Activated effector memory CD4-positive, alpha-beta T cell treated with anti-CD3 and anti-CD28 coated beads, Interleukin-2, amount 50 U/mL, for 16 hours (primary cell): ENCODE measurements at places on chromosomes 6 and 20.

- DNase-seq = no peak
These were observed 34.9 kb downstream of the GMPR start for GRCh38 chr6:16273256-16273655.

DNA sequence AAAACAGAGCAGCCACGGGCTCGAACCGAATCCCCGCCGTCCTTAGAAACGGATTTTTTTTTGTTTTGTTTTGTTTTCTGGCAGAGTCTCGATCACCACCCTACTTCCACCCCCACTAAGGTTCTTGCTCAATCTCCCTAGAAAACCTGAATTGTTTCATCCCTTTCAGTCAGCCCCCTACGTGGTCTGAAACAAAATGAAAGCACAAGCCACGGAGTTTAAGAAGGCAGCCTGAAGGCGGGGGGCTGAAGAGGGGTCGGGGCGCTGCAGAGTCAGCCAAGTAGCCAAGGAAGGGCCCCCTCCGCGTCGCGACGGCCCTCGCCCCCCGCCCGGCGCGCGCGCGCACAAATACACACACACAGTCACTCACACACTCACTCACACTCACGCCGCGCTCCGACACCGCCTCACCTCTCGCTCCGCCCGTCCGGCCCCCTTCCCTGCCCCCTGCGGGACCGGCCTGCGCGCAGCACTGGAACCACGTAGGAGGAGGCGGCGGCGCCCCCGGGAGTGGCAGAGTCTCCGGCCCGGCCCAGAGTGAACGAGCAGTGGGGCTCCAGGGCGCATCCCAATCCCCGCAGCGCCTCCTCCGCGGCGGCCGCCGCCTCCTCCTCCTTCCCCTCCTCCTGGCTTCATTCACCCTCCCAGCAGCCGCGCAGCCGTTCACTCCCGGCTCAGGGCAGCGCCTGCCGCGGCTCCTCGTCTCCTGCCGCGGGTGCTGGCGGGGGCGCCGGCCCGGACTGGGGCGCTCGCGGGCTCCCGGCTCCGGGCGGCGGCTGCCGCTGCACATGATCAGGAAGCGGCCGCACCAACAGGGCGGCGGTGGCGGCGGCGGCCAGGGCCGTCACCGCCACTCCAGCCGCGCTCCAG lies 1.4 kb downstream of the ATXN1 start:
- peak; percentile 92 for DNase-seq

DNA sequence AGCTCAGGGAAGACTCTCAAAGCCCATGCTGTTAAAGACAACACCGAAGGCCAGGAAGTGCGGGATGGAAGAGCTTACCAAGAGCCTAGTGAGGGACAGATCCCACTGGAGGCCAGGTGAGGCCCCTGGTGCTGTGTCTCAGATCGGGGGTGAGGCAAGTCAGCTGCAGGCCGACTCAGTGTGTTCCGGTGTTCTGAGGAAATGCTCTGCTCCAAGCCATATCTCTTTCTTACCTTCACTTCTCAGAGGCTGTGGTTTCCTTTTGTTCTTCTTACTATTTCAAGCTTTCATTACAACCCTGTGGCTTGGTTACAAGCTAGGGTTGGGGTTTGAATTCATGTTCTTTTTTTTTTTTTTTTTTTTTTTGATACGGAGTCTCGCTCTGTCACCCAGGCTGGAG lies 114.3 kb upstream of the ZFP64 start:
- DNase-seq = no peak

DNA sequence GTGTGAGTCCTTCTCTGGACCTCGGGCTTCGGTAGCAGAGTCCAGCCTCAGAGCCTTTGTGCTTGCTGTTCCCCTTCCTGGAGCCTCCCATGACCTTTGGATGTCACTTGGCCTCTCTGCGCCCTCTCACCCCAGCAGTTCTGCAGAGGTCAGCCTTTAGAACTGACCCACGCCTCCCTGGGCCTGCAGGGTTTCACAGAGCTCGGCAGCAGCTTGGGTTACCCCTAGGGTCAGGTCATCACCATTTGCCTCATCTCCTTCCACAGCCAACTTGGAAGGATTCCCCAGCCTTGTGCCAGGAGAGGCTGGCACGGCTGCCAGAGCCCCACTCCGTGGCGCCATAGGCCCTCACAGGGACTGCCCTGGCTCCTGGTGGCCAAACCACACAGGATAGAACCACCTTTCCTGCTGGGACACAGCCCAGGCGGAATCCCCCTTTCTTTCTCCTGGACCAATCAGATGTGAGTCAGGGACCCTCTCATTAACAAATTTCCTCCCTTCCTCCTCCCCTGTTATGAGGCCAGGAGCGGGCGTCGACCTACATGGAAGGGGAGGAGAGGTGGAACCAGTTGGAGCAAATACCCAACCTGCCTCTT lies 13.9 kb upstream of the SIRPA start:
- DNase-seq = no peak

DNA sequence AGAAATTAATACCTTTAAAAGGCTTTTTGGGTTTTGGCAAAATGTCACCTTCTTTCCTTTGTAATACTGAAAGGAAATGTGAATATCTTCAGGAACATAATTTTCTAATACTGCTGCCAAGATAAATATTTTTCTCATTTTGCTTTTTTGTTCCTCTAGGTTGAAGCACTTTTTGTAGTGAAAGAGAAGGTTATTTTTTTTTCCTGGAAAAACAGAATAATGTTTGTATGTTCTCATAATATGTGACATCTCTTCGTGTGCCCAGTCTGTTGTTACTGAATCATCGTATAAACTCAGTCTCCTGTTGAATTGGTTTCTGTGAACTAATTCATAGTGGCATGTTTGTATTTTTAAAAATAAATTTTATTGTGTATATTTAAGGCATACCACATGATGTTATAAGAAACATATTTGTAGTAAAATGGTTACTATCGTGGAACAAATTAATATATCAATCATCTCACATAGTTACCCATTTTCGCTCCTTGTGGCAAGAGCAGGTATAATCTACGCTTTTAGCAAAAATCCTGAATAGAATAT lies 74.4 kb downstream of the SH3BGRL2 start:
- no peak for DNase-seq

DNA sequence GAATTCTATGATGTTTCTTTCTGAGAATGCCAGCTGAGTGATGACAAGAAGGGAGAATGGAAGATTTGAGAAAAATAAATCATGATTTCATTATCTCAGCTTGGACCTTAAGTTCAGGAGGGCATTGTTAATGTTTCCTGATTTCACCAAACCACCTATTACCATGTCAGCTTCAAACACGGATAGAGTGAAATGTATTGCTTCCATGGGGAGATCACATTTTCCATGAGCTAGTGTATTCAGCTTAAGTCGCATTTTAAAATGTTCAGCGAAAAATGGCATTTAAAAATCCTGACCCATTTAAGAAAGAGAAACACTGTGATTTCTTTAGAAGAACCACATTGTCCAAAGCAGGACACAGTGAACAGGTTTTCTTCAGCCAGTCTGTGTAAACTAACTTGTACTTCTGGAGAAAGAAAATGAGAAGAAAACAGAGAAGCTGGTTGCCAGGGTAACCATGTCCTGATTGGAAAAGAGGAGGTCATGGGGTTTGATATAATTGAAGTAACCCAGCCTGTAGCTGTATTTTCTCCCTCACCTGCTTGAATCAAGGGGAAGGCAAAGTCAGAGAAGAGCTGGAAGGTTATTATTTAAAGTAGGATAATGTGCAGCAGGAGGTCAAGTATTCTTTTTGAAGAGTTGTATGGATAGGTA lies 684.1 kb upstream of the NRSN1 start:
- no peak for DNase-seq

DNA sequence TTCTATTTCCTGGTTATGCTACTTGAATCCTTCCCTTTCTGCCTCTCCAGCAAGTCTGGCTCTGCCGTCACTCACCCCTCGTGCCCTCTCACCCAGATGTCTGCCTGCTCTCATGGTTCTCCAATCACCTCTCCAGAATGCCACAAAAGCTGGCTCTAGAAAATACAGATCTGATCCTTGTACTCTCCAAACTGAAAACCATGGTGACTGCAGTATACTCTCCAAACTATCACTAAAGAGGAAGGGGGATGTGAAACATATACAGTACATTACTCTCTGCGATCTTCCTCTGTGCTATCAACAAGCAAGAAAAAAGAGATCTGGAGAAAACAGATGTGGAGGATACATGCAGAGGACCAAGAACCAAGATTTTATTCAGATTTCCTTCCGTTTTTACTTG lies 91.1 kb downstream of the ATXN1 start:
- DNase-seq = no peak

GRCh38 chr6:93165850-93166430 lies 253.4 kb downstream of the EPHA7 start:
- no peak for DNase-seq

- no peak for DNase-seq
These were observed 114.8 kb downstream of the MOXD1 start for GRCh38 chr6:132286298-132287019.

DNA sequence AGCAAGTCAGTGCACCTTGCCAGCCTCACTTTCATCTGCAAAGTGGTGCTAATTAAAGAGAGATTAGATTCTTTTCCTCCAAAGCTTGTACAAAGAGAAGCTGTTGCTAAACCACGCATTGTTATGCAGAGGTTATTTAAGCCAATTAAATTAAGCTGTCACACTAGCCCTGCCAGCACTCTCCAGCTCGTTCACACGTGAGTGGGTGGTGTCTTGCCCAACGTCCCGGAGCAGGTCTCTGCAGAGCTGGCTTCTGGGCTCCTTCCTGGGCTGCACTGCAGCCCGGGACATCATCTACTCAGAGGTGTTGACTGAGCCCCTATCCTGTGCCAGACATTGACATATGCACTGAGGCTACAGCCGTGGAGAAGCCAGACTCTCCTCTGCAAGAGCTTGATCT lies 401.6 kb upstream of the SULF2 start:
- no peak for DNase-seq

- DNase-seq = no peak
These were observed 241.6 kb downstream of the PTPRK start for GRCh38 chr6:128278836-128279235.

GRCh38 chr6:46296586-46296985 lies 125.8 kb upstream of the ENPP5 start:
- DNase-seq = no peak

- no peak for DNase-seq
These were observed 51.0 kb upstream of the TFAP2A start for GRCh38 chr6:10465629-10466499.

- DNase-seq = no peak
These were observed 246.8 kb upstream of the STXBP5 start for GRCh38 chr6:146957181-146958093.

DNA sequence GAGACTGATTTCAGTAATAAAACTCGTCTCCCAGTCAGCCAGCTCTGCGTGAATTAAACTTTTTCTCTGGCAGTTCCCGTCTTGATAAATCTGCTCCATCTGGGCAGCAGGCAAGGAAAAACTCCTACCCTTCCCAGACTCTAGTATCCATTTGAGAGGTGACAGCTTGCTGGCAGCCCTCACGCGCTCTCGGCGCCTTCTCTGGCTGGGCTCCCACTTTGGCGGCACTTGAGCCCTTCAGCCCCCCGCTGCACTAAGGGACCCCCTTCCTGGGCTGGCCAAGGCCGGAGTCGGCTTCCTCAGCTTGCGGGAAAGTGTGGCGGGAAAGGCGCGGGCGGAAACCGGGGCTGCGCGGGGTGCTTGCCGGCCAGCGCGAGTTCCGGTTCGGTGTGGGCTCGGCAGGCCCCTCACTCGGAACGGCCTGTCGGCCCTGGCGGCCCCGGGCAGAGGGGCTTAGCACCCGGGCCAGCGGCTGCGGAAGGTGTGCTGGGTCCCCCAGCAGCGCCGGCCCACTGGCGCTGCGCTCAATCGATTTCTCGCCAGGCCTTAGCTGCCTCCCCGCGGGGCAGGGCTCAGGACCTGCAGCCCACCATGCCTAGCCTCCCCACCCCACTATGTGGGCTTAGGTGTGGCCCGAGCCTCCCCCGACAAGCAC lies 21.8 kb upstream of the GMPR start:
- no peak for DNase-seq

GRCh38 chr20:60024801-60025200 lies 66.6 kb downstream of the CDH26 start:
- no peak for DNase-seq

DNA sequence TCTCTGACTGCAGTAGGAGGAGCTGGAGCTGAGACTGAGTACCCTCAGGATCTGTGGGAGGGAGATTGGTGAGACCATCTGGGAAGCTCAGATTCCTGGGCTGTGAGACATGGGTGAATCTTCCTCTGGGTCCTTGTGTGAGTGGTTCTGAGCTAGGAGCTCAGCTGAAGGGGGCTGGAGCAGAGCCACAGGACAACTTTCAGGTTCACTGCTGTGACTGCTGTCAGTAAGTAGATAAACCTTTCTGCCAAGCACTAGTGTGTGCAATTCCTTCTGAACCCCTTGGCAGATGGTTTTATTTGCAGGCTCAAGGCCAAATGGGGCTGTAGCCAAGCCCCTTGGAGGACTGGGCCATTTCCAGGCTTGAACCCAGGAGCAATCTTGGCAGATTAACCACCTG lies 49.6 kb upstream of the SNAP91 start:
- no peak for DNase-seq

- no peak for DNase-seq
These were observed 4.6 kb downstream of the PLTP start for GRCh38 chr20:45907219-45907948.

- DNase-seq = no peak
These were observed 2.8 kb upstream of the HTR1B start for GRCh38 chr6:77466055-77466450.

DNA sequence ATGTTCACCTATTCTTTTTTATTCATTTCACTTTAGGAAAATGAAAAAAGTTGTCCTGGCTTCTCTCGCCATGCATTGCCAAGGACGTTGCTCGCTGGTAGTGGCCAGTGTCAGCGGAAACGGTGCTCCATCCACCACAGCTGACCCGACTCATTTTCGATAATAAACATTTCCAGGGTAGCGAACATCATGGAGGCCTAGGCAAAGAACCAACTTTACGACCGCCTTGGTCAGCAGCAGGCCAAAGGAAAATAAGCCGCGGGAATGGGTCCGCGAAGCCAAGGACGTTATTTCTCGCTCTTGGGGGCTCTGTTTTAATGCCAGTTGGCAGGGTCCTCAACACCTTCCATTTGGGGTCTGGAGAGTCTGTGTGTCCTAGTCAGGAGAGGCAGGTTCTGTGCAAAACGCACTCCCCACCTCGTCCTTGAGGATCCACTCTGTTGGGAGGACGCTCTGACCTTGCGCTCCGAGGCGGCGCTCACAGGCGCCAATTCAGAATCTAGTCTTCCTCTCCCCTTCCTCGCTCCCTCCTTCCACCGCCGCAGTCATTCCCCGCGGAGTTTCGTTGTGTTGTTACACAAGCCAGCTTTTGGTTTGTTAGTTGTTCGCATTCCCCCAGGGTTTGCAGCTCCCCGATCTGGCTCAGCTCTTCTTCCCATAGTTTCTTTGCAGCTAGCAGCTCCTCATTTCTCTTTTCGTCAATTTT lies 4.1 kb upstream of the PAX1 start:
- no peak for DNase-seq

DNA sequence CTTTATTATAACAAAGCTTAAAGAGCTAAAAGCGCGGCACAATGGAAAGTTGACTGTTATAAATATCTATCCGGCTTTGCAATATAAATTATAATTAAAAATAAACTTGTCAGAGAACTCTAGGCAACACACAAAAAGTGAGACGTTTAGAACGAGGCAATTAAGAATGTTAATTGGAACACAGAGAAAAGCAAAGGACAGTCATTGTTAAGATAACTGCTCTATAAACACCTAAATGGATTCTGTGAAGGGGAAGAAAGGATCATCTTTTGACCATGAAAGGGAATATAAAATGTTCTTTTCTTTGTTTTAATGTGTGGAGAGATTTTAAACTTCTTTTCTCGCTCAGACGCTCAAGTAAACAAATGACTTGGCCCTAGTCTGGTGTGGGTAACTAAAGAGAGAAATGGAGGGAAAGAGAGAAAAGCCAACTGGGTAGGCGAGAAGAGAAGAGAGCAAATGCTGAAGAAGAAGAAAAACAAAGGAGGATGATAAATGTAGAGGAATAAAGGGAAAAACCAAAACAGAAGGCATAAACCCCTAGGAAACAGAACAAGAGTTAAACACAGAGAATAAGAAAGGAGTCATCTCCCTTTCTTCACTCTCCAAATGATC lies 9.3 kb upstream of the SALL4 start:
- no peak for DNase-seq
